ENCODE measurements at places on chromosomes 4 and X.

- DNase-seq, result no peak
These were observed 198.6 kb downstream of the LRBA start for GRCh38 chr4:150816491-150816890.

DNA sequence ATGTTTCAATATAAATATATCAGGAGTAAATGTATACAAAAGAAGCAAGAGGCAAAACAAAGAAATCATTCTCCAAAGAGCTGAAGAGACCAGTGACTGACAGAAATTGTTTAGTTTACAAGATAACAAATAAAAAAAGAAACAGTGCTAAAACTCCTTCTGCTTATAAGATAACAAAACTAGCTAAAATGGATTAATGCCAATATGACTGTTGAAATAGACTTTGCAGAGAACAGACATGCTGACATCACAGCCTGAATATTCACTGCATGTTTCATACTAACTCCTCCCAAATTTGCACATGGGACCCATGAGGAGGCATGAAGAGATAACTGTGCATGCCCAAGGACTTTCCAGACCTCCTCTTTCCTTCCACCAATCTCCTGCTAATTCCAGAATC, 6.2 kb upstream of the GABRA4 start:
- DNase-seq, result no peak

- no peak for DNase-seq
These were observed 985.6 kb upstream of the HS3ST1 start for GRCh38 chr4:12414181-12414812.

GRCh38 chrX:16862829-16863228, 7.3 kb downstream of the RBBP7 start:
- DNase-seq, result no peak

GRCh38 chr4:169795585-169795984, 37.8 kb upstream of the HPF1 start:
- no peak for DNase-seq

DNA sequence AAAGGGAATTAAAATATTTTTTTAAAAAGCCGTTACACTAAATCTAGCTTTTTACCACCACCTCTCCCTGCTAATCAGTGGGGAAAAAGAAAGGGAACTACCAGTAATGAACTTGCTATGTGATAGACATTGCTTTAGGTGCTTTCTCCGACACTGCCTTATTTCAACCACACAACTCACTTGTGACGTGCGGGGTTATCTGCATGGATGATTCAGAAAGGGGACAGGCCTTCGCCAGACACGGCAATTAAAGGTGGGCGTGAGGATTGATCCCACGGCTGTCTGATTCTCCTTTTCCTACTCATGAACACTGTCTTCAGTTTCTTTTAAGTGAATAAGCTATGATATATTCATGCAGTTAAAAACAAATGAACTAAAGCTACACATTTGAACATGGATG, 882 bp upstream of the CXCR3 start:
- no peak for DNase-seq

- no peak for DNase-seq
These were observed 41.4 kb downstream of the ARHGEF9 start for GRCh38 chrX:63743596-63743995.

DNA sequence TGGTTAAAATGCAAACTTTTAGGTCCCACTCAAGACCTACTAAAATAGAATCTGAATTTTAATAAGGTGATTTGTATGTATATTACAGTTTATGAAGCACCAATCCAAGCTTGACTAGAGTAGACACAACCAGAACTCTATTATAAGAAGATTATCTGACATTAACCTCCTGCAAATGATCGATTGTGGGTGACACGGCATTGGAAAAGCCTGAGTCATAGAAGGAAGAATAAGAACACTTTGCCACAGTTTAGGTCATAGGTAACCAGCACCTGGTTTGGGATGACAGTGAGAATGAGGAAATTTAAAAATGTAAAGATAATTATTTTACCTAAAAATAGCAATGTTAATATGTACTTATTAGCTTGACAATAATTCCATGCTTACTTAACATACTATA, 15.2 kb downstream of the PDGFC start:
- no peak for DNase-seq

GRCh38 chrX:153969904-153970356, 1.7 kb downstream of the HCFC1 start:
- DNase-seq, result no peak

GRCh38 chrX:55340896-55341433, 76.2 kb upstream of the PAGE3 start:
- DNase-seq, result no peak

DNA sequence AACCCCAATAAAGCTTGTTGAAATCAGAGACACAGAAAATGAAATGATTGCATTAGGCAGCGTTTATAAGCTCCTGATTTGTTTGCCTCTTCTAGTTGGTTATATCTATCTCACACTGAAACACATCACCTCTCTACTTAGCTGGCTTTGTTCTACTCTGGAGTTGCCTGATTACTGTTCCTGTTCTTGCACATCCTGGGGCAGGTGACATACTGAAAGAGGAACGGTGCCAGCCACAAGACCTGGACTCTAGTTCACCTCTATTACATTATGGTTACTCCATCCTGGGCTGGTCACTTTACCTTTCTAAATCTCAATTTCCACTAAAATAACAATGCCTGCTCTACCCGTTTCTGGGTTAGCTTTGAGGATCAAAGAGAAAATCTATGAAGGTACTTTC, 47.9 kb downstream of the TRIM2 start:
- DNase-seq, result no peak

GRCh38 chr4:91340822-91341221, 962.9 kb upstream of the GRID2 start:
- DNase-seq, result no peak

DNA sequence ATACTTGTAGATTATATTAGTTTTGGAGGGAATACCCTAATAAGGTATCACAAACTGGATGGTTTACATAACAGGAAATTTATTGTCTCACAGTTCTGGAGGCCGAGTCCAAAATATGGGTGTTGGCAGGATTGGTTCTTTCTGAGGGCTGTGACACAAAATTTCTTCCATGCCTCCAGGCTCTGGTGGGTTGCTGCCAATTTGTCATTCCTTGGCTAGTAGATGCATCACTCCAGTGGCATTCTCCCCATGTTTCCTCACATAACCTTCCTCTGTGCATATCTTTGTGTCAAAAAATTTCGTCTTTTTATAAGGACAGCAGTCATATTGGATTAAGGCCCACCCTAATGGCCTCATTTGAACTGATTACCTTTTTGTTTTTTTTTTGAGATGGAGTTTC, 49.3 kb downstream of the APELA start:
- no peak for DNase-seq

- DNase-seq, result no peak
These were observed 116.2 kb upstream of the SLC4A4 start for GRCh38 chr4:71222661-71223060.

GRCh38 chrX:153635788-153636668, 11.0 kb upstream of the DUSP9 start:
- no peak for DNase-seq

GRCh38 chr4:152188801-152189200, 347.1 kb downstream of the FBXW7 start:
- DNase-seq, result no peak

- DNase-seq, result no peak
These were observed 87.5 kb downstream of the LRRC66 start for GRCh38 chr4:51932684-51933083.

DNA sequence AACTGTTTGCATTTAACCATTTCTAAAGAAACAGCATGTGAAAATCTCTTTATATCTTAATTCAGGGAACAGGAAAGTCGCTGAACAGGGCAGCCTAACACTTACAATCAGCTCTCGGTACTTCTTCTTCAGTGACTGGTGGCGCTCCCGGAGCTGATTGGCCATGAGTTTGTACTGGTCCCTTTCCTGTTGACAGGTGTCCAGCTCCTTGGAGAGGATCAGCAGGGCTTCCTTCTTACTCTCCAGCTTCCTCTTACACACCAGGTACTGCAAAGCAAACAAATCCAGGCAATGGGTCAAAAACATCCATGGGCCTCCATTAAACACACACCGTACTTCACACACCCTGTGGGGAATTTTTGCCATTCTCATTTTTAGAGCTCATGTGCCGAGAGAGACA, 36.4 kb downstream of the CCDC149 start:
- DNase-seq, result no peak

GRCh38 chr4:81512757-81513501, 41.2 kb upstream of the RASGEF1B start:
- no peak for DNase-seq

DNA sequence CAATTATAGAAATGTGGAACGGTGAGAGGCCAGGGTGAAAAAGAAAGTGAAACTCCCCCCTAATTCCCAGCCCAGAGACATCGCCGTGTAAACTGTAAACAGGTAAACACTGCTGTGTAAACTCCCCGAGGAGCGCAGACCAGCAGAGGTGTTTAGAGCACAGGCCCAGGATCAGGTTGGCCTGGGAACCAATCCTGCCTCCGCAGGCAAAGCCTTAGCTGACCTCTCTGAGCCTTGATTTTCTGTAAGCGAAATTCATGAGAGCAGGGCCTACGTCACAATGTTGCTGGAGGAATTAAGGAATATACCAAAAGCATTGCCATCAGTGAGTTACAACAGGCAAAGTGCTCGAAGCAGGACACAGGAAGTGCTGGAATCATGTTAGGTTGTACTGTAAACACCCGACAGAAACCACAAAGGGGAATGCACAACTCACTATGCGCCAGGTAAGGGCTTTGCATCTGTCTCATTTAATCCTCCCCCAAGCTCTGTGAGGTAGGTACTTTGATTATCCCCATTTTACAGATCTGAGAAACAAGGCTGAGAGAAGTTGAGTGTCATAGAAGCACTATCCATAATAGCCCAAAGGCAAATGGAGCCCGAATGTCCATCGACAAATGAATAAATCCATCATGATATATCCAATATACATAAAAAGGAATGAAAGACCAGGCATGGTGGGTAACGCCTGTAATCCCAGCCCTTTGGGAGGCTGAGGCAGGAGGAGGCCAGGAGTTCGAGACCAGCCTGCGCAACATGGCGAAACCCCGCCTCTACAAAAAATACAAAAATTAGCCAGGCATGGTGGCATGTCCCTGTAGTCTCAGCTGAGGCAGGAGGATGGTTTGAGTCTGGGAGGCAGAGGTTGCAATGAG, 30.7 kb upstream of the KIAA0232 start:
- DNase-seq, result no peak

DNA sequence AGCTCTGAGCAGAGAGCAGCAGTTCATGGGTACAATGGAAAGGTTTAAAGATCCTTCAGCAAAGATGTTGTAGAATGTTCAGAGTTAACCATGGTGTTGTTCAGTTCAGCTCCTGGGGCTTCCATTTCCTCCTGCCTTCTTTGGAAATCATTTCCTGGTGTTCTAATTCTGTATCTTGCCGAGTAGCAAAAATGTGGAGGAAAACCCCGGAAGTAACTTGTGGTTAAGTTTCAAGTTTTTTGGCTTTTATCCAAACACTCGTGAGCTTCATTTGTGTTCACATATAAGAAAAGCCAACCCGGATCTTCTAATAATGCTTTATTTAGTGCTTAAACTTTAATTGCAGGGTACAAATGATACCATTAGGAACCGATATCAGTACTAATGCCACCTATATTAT, 33.6 kb upstream of the ARX start:
- no peak for DNase-seq

DNA sequence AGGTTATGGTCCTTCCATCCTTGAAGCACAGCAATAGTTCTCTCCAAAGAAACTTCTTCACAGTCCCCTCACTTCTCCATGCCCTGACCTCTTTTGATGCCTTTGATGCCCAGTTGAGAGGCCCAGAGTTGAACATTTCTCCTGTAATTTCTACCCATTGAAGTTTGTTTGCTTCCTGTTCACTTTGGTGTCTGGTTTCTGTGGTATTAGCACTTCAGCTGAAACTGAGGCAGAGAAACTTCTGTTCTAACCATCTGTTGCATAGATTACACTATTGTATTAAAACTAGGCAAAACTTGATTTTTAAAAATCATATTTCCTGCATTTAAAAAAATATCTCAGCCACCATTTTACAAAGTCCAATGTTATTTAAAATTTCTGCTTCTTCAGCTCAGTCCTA, 89.8 kb upstream of the ADGRG2 start:
- no peak for DNase-seq

DNA sequence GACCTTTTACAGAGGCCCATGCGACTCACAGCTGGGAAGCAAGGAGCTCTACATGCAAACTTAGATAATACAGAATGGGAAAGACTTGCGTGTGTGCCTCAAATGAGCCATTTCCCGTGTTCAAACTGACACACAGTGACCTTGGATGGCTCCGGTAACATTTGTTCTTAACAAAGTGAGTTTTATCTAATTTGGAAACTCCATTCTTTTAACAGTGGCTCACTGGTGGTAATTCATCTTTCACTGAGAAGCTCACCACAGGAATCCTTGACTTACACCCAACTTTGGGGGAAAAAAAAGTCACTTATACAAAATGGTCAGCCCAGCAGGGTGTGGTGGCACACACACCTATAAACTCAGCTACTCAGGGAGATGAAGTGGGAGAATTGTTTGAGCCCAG, 190.6 kb downstream of the LDB2 start:
- no peak for DNase-seq

- no peak for DNase-seq
These were observed 140.3 kb upstream of the SH3RF1 start for GRCh38 chr4:169410839-169411770.

DNA sequence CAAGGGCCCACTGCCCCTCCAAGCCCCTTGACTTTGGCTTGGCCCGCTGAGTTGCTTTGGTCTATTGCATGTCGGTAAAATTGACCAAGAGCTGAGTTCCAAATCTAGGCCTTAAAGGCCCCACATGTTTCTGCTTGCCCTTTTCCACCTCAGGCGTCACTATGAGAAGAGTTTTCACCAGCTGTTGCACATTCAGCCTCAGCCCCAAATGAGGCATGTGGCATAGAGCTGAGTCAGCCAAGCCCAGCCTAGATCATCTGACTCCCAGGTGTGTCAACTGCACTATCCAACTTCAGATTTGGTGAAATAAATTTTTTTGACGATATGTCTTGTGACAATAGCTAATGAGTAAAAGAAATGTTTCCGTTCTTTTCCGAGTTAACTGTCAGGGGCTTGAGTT, 424.5 kb upstream of the FAM47C start:
- no peak for DNase-seq

- DNase-seq, result no peak
These were observed 601 bp downstream of the SLC25A43 start for GRCh38 chrX:119399772-119400101.

Measured in NCI-H187 (cell line).